ENCODE measurements at places on chromosomes 1 and 21.
A peak's percentile ranks its signal among the peaks of the same experiment; 100 is the strongest.

DNA sequence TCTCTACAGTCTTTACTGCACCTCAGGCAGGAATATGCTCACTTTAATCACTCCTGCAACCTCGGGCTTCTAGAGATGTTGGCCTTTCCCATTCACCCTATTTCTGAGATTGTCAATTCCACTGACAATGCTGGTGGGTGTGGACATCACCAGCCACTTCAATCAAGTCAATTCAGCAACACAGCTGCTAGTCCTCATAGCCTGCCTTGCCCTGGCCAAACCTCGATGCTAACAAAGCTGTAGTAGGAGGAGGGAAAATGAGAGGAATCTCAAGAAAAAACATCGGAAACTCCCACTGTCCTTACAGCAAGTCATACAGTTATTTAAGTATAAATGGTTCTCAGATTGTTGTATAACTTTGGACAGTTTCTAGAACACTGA is 155.0 kb downstream of the KCNH1 start:
- DNase-seq, result no peak

DNA sequence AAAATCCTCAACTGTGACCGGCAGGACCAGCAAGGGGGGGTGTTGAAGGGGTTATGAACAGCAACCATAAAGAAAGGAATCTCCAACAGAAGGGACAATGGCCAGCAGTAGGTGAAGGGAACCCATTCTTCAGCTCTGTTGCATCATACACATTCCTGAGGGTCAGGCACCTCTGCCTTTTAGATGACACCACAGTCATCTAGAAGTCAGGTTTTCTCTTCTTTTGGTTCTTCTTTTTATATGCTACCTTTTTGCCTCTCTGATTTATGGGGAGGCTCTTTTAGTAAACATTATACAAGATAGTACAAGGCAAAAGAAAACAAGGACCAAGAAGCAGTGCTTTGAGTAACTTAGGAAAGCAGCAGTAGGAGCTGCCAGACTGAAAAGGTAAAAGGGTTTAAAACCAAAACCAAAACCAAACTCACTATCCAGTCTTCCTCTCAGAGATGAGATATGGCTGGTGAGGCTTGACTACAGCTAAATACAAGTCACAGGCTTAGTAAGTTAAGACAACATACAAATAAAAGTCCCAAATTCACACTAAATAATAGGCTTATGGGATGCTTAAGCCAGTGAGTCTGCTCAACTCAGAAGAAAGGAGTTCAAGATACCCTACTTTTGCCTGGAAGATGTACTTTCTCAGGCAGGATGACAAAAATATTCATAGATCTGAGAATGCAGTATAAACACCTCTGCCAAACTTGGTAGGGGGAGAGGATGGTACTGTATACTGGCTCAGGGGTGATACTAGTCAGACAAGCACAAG is 4.1 kb downstream of the TEX38 start:
- peak; percentile 41 for DNase-seq

- DNase-seq, result no peak
These were observed 199.3 kb downstream of the TTLL7 start for GRCh38 chr1:83799594-83799993.

DNA sequence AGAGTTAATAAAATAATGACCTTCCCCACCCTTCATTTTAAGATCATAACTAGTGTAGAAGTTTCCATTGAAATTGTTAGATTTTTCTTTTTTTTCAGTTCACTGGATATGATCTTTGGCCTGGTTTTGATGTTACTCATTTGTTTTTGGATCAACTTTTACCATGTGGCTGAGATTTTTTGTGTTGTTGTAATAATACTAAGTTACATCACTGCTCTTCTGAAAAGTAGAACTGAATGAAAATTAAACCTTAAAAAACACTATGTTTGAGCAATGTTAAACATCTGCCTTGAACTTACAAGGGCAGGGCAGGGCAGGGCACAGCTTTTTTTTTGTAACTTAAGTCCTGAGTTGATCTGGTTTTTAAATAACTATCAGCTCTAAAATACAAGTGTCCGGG is 204.8 kb upstream of the ADAMTS5 start:
- no peak for DNase-seq

DNA sequence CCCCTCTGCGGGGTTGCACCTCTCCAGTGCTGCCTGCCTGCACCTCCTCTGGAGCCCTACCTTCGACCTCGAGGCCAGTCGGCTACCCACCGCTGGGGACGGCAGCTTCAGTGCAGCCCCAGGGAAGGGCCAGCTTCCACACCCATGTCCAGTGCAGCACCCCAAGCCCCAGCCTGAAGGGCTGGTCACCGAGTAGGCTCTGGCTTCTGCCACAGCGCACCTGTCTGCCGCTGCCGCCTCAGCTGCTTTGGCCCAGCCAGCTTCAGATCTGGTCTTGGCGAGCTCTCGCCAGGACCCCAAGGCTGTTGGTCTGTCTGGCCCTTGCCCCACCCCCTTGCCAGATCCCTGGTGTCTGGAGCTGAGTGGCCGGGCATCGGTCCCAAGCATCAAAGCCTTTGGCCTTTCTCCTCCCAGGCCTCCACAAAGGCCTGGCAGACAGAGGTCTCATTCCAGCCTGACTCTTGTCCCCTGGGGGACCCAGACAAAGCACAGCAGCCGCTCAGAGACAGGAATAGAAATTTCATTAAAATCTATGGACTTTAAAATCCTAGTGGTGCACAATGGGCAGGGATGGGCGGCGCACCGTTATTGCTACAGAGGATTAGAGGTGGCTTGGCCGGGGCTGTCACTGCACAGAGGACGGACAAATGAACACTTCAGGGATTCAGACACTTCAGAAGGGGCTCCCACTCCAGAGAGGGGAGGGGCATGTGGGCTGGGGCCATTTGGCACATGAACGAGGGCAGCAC is 4.8 kb downstream of the CCDC24 start:
- no peak for DNase-seq

DNA sequence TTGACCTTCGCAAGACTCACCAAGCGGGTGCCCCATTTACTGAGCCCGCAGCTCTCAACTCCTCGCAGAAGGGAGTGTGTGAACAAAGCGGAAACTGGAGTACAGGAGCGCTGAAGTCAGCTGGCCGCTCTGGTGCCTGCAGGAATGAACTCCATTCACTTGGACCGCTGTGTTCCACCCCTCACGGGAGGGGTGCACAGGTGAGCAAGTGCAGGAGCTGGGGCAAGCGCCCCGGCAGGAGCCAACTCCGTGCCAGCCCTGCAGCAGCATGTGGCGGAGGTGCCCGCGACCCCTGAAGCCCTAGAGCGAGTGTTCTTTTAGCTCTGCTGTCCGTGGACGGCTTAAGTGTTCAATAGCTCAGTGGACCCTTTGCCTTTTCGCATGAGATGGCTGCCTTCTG is 471.6 kb upstream of the ADGRL4 start:
- DNase-seq, result no peak

GRCh38 chr21:19603011-19603593 is 1199.5 kb upstream of the TMPRSS15 start:
- DNase-seq, result no peak

DNA sequence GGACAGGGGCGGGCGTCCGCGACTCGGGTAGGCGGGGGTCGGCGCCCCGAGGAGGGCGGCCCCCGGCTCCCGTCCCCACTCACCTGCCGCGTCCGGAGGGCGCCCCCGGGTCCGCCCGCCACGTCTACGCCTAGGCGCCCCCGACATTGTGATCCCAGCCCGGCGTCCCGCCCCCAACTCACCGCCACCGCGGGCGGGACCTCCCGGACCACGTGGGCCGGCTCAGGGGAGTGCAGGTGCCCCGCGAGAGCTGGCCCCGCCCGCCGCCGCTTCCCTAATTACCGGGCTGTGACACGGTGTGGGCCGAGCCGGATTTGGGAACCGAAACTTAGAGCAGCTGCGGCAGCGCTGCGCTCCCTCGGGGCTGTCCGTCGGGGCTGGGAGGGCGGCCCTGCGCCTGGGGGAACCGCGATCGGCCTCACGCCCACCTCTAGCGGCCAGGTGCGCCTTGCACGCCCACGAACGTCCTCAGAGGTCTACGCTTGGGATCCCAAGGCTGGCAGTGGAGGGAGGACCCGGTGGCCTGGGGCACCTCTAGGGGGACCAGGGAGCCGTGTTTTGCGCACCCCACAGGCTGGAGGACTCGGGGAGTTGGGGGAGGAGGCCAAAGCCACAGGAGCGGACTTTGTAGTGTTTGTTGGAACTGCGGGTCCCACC is 521 bp upstream of the NADK start:
- peak; percentile 74 for DNase-seq

DNA sequence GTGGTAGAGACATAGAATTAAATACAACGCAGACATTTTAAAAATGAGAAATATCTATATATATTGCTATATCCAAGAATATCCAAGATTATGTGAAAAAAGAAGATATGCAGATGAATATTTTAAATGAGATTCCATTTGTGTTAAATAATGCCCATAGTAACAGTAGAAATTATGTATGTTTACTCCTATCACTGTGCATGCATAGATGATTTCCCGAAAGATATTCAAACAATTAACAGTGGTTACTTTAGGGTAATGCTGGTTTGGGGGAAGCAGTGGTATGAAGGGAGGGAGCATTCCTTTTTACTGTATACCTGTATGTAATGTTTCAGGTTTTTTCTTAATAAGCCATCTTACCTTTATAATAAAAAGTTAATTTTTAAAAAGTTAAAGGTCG is 25.1 kb downstream of the DNTTIP2 start:
- DNase-seq, result no peak

DNA sequence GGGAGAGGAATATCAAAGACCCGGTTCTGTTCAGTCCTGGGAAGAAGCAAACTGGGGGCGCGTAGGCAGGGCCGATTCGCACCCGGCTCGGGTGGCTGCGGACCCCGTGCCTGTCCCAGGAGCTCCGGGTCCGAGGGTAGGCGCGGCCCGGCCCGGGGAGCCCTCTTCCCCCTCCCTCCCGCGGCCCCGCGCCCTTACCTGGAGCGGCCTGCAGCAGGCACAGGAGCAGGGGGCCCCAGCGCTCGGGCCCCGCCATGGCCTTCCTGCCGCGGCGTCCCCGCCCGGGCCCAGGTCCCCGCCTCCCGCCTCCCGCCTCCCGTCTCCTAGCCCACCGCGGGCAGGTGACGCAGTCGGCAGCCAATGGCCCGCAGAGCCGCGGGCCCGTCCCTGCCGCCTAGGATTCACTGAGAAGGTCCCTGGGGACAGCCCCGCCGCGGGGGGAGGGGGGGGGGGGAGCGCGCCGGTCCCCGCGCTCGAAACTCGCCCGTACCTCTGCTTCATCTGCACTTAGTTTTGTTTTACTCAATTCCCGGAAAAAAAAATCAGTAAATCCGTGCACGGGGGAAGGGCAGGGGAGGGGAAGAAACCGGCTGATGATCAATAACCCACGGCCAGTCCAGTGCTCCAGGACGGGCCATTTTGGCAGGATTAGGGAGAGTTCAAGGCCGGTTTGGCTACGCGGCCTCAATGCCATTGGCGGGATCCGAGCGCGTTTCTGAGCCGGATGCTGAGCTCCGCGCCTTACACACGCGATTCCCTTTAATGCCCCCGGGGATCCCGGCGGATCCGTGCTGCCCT is at the start of gene IFNLR1:
Gene IFNLR1 (minus strand): TSS at position 297 of the 798 bp plus-strand sequence. CDS start 41 bp downstream, at position 256.
- DNase-seq, result peak; percentile 72

DNA sequence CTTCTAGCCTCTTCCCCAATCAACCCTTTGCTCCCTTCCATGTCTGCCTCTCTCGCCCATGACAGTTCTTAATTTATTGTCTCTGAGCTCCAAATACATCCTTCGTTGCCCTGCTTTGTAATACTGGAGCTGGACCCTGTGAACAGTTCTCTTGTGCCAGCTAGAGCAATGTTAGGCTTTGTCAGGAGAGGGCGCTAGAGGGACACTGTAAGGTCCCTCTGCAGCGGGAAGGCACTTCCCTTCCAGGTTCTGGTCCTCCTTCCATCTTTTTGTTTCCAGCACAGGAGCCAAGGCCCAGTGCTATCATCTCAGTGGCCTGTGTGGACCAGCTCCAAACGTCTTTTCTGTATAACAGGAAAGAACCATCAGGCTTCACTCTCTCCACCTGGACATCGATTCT is 95.9 kb downstream of the PTPRU start:
- no peak for DNase-seq

DNA sequence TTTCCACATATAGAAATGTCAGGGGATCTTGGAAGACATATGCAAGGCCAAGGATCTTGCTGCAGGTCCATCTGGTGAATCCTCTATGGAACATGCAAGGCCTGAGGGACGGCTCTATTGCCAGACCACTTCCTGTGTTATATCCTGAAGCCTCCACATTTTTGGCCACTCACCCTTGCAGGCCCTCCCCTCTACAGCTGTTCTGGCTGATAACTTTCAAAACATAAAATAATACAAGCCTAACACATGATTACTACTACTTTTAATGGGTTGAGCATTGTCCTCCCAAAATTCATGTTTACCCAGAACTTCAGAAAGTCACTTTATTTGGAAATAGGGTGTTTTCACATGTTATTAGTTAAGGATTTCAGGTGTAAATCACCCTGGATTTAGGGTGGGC is 18.5 kb upstream of the LYPLAL1 start:
- DNase-seq, result no peak

GRCh38 chr1:13950637-13951036 is 250.6 kb downstream of the PRDM2 start:
- DNase-seq, result no peak

DNA sequence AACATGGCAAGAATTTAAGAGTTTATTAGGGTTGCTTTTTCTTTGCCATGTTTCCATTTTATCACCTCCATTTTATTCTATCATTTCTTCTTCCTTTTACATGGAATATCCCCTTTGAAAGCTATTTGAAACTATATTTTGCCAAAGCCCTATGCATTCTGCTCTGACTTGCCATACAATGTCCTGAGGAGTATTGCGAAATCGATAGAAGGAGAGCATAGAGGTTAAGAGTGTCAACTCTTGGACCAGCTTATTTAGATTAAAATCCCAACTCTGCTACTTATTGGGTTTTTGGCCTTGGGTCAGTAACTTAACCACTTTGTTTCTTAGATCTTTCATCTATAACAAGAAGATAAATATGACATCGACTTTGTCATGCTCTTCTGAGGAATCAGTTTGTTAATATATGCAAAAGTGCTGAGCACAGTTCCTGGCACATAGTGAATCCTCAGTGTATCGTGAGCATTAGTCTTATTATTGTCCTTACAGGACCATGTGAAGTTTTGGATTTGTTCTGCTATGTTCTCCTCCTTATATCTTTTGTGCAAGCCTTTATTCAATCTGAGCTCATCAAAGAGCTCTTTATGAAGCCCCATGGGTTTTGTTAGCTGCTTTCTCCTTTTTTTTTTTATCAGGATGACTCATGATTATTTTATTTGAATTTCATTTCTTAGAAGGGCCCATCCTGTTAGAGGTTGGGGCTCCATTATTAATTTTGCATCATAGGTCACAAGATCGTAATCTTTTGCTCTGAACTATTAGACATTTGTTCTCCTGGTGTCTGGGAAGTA is 17.6 kb downstream of the ACKR1 start:
- no peak for DNase-seq

DNA sequence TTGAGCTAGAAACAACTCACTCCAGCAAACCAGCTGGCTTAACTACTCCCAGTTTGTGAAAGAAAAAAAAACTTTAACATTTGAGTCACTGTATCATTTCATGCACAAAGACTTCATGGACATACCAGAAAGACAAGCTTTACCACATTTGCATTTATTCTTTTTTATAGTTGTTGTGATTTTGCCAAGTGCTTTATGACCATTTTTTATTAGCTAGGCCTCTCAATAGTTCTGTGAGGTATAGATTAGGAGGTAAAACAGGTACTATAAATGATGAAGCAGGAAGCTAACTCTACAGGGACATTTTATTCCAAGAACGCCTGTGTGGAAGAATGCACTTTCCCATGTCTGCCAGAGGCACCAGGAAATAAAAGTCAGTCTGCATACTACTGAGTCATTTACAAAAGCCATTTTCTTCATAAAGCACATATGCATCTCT is 8.2 kb upstream of the DENND1B start:
- DNase-seq, result no peak

- DNase-seq, result no peak
These were observed 842.2 kb downstream of the USP25 start for GRCh38 chr21:16572032-16572431.
